ENCODE measurements at places on chromosomes 1 and 21. TPM values are rescaled to one million over a fixed set of nuclear protein-coding genes. Genes with fewer than 3 reads are reported as not detected.

Gene RGS1
- total RNA-seq = not detected

Gene SCAF4
- total RNA-seq = 4.6 TPM

Gene ENAH
- 15.3 TPM for total RNA-seq

Gene ANKRD65
- 0.25 TPM for total RNA-seq

Gene ABL2
- 67.4 TPM for total RNA-seq

Gene S100A6
- 1,309 TPM for total RNA-seq

Gene PRAMEF1
- not detected for total RNA-seq

Gene FAM163A
- total RNA-seq = 0.51 TPM

Gene TFF3
- 290 TPM for total RNA-seq

Gene HSD3B2
- not detected for total RNA-seq

Gene KRTAP19-5
- not detected for total RNA-seq

Gene IVNS1ABP
- total RNA-seq = 50.2 TPM

Gene OR14K1
- total RNA-seq = not detected

Gene USH2A
- not detected for total RNA-seq

Gene LAMC2
- total RNA-seq = 12.6 TPM

Gene HES2
- 17.6 TPM for total RNA-seq

Gene CD1B
- total RNA-seq = not detected

Gene HSPA6
- 1.5 TPM for total RNA-seq

Gene C1orf115
- total RNA-seq = 62.8 TPM

Gene RCSD1
- 21.4 TPM for total RNA-seq
